Liver (tissue), 10 donors: ENCODE measurements at places on chromosomes 1 and 21.

DNA sequence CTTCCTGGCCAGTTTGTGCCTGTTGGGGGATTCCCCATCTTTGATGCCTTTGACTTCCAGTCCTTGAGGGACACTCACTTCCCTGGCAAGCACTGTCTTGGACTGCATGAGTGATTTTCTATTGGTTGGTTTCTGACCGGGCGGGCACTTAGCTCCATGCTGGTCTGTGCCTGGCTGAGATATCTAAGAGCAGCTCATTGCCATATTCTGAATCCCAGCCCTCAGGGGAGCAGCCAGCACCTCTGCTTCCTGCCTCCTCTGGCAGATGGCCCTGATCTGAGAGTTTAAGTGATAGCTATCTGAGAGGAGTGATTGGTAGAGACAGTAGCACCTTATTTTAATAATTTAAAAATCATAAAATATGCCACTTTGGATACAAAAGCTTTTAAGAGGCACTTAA lies 52.5 kb downstream of the DISC1 start:
- DNase-seq, result no peak

GRCh38 chr1:77874804-77875445 lies 13.5 kb upstream of the NEXN start:
- DNase-seq, result no peak

GRCh38 chr1:106836708-106837107 lies 219.8 kb upstream of the PRMT6 start:
- DNase-seq, result no peak

- DNase-seq, result no peak
Observed at GRCh38 chr1:158055854-158056253, 62.4 kb downstream of the KIRREL1 start.

GRCh38 chr21:32003411-32003810 lies 130.6 kb downstream of the HUNK start:
- no peak for DNase-seq

- DNase-seq, result no peak
Observed at GRCh38 chr1:109863667-109864046, 47.0 kb upstream of the CSF1 start.

DNA sequence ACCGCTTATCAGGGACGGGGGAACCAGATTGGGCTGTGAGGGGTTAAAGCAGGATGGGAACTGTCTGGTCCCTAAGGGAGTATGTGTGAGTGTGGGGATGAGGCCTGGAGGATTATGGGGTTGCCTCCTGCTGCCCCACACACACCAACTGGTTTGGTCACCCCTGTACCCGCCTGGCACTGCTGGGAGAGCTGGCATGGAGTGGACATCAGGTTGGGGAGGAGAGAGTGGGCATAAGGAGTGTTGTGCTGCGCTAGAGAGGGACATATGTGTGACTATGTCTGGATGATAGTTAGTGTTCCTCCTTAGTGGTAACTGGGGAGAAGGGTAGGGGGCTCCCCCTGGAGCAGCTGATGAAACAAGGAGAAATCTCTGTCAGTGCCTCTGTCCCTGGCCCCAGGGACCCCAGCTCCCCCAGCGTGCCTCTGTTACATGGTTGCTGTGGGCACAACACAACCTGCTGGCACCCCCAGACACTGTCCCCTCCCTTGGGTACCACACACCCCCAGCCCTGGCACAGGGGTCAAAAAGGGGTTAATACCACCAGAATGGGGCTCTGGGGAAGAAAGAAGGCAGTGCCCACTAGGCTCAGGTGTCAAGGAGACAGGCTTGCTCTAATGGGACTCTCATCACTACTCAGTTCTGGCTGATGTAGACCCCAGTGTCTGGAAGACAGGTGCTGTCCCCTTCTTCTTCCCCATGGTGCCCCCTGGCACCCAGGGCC lies 1.9 kb downstream of the ZBTB7B start:
- no peak for DNase-seq

DNA sequence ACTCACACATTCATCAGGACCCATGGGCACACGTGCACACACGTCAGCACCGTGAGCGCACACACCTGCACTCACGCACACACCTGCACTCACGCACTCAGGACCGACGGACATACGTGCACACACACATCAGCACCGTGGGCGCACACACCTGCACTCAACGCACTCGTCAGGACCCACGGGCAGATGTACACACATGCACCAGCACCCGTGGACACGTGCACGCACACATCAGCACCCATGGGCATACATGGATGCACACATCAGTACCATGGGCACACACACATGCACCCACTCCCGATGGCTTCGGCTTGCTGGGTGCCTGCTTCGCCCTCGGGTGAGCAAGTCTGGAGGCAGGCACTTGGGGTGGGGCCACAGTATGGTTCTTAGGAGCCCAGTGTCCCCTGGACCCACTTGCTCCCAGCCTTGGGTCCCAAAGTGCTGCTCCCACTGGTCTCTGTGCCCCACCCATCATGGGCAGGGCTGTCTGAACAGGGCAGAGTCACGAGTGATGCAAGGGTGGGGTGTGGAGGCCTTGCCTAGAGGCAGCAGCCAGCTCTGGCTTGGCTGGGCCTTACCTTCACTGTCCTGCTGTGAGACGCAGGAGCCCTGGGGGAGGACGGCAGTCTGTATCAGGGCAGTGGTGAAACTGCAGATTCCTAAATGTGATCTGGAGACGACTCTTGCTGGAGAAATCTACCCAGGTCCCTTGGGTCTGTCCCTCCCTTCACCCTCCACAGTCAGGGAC lies 49.8 kb downstream of the SKI start:
- DNase-seq, result no peak

GRCh38 chr1:11216074-11216473 lies 26.9 kb downstream of the ANGPTL7 start:
- DNase-seq, result no peak

GRCh38 chr1:25135909-25136308 lies 96.4 kb downstream of the SYF2 start:
- DNase-seq, result no peak

GRCh38 chr1:34128186-34128889 lies 36.7 kb downstream of the CSMD2 start:
- no peak for DNase-seq

DNA sequence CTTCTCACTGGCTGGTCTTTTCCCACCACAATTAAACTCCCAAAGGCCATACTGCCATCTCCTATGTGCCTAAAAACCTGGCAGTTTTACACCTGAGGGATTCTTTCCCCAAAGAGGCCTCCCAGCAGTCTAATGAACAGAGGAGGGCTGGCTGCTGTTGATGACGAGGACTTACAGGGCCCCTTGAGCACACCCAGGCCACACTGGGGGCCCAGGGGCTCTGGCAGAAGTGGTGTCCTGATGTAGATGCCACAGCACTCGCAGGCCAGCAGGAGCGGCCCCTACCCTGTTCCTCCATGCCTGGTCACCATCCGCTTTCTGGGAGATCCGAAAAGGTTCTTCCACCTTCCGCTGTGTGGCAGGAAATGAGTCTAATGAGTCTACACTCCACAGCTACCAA lies 24.2 kb downstream of the POFUT2 start:
- peak; percentile 16 for DNase-seq

GRCh38 chr1:17799642-17800041 lies 44.5 kb downstream of the ACTL8 start:
- DNase-seq, result no peak

DNA sequence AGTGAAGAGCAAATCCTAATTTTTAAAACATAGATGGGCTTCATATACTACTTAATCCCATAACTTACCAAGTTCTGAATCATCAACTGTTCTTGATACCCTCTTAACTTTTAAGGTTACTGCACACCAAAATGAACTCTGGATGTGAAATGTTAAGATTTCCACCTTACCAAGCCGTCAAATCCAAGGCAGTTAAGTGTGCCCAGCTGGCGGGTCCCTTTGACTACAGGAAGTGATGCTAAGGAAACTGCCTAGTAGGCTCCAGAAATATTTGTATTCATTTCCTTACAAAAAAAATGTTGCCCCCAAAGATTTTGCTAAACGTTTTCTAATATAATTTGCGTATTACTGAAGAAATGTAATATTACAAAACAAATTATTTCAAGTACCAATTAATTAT lies 10.7 kb downstream of the NRIP1 start:
- DNase-seq, result no peak

DNA sequence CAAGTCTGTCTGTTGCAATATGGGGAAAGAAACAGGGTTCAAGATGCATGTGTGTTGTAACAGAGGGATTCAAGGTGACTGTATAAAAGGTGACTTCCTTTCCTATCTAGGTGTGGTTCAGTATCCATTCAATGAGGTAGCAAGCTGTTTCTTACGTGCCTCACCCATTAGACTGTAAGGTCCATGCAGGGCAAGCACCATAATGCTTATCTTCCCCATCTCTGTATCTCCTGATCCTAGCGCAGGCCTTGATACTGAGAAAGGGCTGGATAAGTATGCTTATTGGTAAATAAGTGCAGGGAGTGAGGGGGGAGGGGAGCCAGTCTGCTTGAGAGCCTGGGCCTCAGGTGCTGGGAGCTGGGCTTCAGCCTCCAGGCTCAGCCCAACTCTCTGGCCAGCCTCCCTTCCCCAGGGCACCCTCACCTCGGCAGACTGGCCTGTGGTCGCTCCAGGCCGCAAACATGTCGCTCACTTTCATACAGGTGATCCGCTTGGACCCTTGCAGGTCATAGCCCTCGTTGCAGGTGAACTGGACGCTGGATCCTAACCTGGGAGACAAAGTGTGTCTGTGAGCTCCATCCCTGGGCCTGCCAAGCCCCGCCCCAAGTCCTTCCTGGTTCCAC lies 44.5 kb upstream of the HMGB4 start:
- peak; percentile 12 for DNase-seq

GRCh38 chr1:193143285-193143684 lies 21.5 kb downstream of the CDC73 start:
- no peak for DNase-seq

GRCh38 chr1:179761846-179762640 lies 19.0 kb downstream of the FAM163A start:
- no peak for DNase-seq

GRCh38 chr1:89589515-89589914 lies 43.4 kb upstream of the LRRC8C start:
- no peak for DNase-seq

DNA sequence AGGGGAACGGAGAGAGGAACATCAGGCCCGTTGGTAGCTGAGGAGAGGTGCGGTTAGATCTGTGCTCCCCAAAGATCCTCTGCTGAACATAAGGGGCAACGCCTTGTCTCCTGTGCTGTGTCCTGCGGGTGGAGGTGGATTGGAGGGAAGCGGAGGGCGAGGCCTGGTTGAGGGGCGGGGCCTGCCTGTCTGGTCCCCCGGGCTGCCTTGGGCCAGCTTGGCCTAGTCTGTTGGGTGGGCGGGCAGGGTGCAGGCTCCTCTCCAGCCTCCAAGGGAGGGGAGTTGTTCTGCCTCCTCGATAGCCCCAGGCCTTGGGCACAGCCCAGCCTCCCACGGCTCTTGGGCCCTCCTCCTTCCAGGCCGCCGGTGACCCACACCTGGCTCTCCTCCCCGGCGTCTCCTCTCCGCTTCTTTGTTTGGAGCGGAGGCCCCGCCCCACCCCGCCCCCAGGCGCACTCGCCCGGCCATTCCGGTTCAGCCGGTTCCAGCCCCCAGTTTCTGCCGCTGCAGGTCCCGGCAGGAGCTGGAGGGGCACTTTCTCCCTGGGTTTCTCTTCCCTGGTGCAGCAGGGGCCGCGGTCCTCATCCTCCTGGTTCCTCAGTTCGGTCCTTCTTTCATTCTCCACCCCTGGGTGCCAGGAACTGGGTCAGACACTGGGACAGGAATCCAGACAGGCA lies 19.4 kb downstream of the PTPRF start:
- DNase-seq, result peak; percentile 67
